ENCODE measurements at places on chromosomes 3 and 15. TPM values are rescaled to one million over a fixed set of nuclear protein-coding genes. Genes with fewer than 3 reads are reported as not detected.

DNA sequence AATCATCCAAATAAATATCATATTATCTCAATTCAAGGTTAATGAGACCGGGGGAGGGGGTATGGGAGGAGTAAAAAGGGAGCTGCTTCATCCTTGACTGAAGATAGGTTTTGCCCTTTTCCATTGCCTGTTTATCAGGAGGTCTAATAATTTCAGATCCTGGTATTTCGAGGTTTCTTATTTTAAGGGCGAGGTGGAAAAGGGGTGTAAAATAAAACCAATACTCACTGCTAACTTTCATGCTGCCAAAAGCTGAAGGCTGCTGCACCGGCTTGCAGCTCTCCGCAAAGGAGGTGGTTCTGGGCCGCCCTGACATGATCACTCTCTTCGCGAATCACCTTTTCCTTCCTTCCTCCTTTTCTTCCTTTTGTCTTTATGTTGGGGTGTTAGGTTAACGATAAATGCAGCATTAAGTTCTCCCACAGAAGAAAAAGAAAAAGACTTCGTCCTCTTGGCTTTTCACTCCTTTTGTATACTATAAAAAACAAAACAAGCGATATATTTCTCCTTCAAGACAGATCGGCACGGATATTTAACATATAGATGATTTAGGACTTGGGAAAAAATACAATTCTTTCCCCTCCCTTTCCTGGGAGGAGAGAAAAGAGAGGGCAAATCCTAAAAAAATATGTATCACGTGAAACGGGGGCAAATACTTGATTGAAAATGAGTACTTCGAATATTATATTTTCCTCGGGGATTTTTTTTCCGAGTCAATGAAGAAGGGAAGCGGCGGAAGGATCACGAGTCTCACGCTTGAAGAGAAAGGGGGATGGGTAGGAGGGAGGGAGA lies 932 bp downstream of the GSK3B start:
- peak; percentile 20 for DNase-seq

GRCh38 chr15:51172193-51172592 lies 77.5 kb upstream of the TNFAIP8L3 start:
- no peak for DNase-seq

GRCh38 chr15:48285329-48286214 lies 45.7 kb upstream of the DUT start:
- peak; percentile 5 for DNase-seq

- no peak for DNase-seq
Measured at GRCh38 chr3:50873376-50874157, 198.8 kb downstream of the DOCK3 start.

GRCh38 chr3:141825216-141826011 lies 51.0 kb upstream of the ATP1B3 start:
- DNase-seq = no peak

- no peak for DNase-seq
Measured at GRCh38 chr3:128217702-128218547, 64.6 kb downstream of the EEFSEC start.

DNA sequence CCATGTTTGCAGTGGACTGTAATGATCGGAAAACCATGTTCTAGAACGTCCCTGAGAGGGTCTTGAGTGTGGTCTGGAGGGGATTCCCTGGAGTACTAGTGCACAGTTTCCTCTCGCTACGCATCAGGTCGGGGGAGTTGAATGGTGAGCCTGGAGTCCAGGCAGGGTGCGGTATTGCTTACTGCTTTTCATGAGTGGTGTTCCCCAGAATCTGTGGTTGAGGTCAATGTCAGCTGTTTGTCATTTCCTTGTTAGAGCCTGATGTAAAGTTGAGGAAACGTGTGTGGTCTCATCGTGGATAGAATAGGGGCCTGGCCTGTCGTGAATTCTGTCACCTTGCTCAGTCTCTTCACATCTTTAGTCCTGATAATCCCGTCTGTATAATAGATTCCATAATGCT lies 328.2 kb upstream of the LRRFIP2 start:
- no peak for DNase-seq

- no peak for DNase-seq
Measured at GRCh38 chr15:34986326-34986725, 1.8 kb downstream of the ZNF770 start.

DNA sequence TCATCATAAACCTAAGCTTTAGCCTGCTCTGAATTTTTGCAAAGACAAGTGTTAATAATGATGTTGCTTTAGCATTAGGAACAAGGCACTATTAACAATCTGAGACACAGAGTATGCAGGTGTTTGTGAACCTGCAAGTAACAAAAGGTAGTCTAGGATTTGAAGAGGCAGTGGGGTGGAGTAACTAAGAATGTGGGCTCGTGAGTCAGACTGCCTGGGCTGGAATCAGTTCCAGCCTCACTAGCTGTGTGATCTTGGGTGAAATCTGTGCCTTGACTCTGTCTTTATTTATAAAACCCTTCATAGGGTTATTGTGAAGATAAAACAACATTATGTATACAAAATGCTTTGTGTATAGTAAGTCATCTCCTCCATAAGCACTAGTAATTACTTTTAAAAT lies 610.6 kb upstream of the CFAP20DC start:
- DNase-seq = no peak

DNA sequence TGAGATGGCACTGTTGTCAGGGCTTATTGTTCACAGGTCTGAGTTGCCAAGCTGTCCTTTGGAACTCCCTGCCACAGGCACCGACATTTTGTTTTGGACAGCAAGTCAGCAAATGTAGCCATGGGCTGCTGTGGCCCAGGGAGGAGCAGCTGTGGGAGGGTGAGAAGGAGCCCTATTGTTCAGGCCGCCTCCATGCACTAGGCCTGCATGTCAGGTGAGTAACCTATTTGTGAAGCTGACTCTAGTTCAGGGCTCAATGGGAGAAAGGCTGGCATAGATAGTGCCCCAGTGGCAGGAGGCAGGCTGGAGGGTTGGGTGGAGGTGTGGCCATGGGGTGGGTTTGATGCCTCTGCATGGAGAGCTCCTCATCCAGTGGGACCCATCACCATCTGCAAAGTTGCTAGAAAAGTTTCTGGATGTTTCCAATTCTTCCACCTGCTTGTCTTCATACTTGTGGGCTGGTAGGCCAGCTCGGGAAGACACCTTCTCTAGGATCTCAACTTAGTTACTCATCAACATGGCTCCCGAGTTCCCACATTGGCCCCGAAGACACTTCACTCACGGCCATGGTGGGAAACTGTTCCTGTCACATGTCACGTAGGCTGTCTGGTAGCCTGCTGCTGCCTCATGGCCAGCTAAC lies 19.5 kb downstream of the AMOTL2 start:
- no peak for DNase-seq

GRCh38 chr3:157282261-157283191 lies 122.6 kb upstream of the CCNL1 start:
- no peak for DNase-seq

GRCh38 chr3:126344380-126345041 lies 12.7 kb downstream of the KLF15 start:
- DNase-seq = no peak

DNA sequence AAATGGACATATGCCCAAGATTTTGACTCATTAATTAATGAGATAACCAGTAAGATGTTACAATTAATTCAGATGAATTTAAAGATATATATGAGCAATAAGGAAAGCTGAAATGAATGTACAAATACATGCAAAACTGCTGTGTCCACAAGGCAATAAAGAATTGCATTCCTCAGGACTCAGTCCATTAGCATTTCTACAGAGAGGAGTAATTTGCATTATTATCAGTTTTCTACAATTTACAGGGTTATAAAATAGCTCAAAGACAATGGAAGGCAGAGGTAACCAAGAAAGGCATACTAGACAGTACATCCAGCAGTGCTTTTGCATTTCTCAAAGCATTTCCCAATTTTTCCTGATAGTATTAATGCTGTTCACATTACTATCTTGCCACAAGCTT lies 377.1 kb upstream of the GOLIM4 start:
- no peak for DNase-seq

GRCh38 chr15:36856339-36856973 lies 243.9 kb downstream of the MEIS2 start:
- no peak for DNase-seq

The AP2M1 gene
- total RNA-seq = 268 TPM

The C3orf52 gene
- 3.4 TPM for total RNA-seq

The SLC12A1 gene
- total RNA-seq = not detected

The CCR3 gene
- not detected for total RNA-seq

The TTLL13 gene
- not detected for total RNA-seq

The GREM1 gene
- total RNA-seq = not detected
